ENCODE measurements at places on chromosomes 3 and 15.

DNA sequence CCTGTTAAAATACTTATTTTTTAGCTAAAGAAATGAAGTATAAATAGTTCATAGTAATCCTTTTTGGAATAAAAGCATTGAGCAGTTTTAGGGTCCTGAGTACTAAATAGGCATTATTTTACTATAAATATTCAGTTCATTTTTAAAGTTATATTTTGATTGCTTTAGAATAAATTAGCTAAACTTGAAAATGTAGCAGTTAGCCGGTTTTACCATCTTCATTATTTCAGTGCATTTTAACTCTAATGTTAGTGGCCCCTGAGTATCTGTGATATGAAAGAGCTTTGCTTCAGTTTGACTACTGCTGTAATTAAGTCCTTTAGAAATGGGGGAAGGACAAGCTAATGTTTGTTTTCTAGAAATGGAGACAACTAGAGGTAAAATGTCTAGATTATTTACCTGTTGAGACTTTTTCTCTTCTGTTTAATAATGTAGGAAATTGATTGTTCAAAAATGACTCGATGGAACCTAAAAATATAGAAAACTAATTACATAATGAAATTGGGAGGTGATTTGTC lies 3.6 kb downstream of the SMC4 start:
- no peak for DNase-seq

DNA sequence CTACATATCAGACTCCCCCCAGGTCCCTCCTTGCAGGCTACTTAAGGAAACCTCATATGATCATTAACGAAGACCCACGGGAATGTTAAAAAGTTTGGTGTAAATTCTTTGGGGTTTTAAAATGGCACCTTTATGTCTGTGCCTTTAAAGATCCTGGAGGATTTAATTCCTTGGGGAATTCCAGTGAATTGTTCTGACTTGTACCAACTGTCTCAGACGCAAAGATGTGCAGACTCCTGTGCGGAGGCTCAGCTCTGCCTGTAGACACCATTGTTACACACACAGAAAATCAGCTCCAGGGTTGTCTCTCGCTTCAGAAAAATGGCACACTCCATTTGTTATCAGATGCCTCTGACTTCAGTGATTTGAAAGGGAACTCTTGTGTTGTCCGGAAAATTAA lies 414.4 kb upstream of the CFAP20DC start:
- DNase-seq, result no peak

- no peak for DNase-seq
These were observed 2.0 kb downstream of the FOXP1 start for GRCh38 chr3:71581457-71582035.

- no peak for DNase-seq
These were observed 2.3 kb downstream of the PLXND1 start for GRCh38 chr3:129603991-129604749.

- no peak for DNase-seq
These were observed 6.7 kb upstream of the ACAD9 start for GRCh38 chr3:128872744-128873143.

- no peak for DNase-seq
These were observed 40.5 kb upstream of the PDZRN3 start for GRCh38 chr3:73665286-73665685.

DNA sequence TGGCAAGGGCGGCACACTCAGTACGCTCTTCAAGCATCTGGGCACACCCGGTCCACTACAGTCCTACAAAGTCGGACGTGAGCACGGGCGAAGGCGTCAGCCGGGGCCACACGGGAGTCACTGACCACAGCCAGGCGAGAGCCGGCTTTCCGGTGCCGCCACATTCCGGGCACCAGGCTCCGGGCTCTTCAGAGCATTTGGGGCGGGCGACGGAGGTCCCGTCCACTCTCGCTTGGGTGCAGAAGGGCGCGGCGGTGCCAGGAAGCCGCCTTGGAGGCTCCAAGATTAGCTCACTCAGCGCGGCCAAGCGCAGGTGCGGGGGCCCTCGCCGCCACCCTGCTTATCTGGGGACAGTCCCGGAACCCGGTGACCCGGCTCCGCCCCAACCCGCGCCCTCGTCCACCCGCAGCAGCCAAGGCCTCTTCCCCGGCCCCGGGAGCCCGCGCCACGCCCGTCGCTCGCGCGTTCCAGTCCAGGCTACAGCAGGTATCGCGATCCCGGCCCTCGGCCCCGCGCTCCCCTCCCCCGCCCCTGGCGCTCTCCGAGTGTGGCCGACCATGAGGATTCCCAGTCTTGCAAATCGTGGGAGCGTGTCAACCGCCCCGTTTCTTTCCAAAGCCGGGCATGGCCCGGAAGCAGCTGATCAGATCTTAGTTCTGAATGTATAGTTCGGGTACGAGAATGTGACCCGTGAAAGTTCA lies at the start of gene ADPRH:
TSS of gene ADPRH (plus strand) at position 127 of the 701 bp plus-strand sequence. CDS start 2,678 bp downstream, outside the sequence.
- DNase-seq, result peak; percentile 67

DNA sequence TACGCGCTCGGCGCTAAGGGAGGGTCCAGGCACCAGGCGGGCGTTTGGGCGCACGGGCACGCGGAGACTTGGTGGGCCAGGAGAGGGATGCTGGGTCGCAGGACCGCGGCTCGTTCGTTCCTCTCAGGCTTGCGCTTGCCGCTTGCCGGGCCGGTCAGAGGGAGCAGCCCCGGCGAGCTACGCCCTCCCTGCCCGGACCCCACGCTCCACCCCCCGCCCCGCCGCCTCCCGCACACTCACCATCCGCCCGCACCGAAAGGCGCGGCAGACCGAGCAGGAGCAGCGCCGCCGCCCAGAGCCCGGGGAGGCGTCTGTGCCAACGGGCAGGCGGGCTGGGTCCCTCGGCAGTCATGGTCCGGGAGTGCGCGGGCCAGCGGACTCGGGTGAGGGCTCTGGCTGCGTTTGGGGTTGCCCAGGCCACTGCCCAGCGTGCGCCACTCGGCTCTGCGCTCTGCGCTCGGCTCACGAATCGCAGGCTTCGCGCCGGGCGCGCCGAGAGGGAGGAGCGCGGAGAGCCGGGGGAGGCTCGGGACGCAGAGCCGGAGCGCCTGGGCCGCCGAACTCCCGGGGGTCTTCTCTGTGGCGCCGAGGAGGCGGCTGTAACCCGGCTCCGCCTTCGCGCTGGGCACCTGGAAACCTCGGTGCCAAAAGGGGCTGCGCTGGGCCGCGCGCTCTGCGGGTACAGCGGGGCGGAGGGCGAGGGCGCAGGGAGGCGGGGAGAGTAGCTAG lies at the start of gene SUSD5:
TSS of gene SUSD5 (minus strand) at position 365 of the 729 bp plus-strand sequence. CDS start at position 352, 13 bp downstream.
- DNase-seq, result peak; percentile 37

GRCh38 chr3:171986176-171986575 lies 53.2 kb upstream of the FNDC3B start:
- DNase-seq, result no peak

DNA sequence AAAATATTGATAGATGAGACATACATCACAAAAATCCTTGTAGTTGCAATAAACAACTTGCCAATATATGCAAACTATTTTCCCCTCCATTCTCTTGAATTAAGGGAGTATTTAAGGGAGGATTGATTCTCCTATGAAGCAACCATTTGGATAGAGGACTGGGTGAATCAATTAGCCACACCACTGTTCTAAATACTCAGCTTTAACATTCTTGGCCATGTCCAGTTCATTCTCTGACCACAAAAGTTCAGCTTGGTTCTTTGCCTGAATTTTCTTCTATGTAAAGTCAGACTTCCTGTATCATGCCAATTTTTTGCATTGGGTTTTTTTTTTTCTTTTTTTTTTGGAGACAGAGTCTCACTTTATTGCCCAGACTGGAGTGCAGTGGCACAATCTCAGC lies 15.8 kb upstream of the SEC11A start:
- no peak for DNase-seq

DNA sequence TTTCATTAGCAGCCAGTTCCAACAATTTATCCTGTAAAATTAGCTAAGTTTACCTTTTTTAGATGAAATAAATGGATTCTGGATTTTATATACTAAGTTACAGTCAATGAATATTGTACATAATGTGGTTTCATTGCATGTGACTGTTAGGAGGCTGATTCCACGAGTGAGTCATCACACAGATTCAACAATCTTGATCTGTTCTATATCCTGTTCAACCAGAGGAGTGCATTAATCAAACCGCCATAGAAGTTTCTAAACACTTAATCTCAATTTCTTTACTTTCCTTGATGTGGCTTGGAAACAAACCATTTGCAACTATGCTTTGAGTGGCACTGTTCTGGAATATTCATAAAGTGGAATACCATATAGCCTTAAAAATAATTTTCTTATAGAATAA lies 15.3 kb downstream of the DNAJC13 start:
- DNase-seq, result no peak

- DNase-seq, result peak; percentile 45
These were observed 150.8 kb upstream of the KCNMB2 start for GRCh38 chr3:178385280-178385952.

DNA sequence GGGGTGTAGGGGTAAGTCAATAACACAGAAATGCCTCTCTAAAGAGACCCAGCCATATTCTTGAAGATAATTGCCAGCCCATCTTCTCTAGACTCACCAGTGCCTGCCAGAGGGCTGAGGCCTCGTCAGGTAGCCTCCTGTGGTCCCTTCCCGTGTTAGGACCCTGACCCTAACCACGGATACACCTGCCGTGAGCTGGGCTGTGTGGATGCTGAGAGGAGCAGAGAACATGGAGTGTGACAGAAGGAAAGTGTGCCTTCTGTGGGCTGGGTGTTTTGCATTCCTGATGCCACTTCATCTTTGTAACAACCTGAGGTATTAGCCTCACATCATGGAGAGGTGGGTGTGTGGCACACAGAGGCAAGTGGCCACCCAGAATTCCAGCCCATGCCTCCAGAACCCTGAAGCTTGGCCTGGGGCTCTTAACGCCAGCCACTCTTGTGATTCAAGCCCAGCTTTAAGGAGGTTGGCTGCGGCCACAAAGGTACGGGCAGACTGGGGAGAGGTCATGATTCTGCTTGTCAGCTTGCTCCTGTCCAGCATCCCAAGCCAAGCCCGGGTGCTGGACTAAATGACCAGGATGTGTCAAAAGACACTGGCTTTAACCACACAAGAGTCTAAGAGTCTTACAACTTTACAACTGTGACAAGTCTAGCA lies 21.1 kb upstream of the ABTB1 start:
- no peak for DNase-seq

GRCh38 chr3:11140713-11141104 lies 13.6 kb upstream of the HRH1 start:
- DNase-seq, result no peak

- no peak for DNase-seq
These were observed 332.9 kb upstream of the RASGRP1 start for GRCh38 chr15:38897551-38897950.

- no peak for DNase-seq
These were observed 50.7 kb downstream of the LINGO1 start for GRCh38 chr15:77581896-77582569.

DNA sequence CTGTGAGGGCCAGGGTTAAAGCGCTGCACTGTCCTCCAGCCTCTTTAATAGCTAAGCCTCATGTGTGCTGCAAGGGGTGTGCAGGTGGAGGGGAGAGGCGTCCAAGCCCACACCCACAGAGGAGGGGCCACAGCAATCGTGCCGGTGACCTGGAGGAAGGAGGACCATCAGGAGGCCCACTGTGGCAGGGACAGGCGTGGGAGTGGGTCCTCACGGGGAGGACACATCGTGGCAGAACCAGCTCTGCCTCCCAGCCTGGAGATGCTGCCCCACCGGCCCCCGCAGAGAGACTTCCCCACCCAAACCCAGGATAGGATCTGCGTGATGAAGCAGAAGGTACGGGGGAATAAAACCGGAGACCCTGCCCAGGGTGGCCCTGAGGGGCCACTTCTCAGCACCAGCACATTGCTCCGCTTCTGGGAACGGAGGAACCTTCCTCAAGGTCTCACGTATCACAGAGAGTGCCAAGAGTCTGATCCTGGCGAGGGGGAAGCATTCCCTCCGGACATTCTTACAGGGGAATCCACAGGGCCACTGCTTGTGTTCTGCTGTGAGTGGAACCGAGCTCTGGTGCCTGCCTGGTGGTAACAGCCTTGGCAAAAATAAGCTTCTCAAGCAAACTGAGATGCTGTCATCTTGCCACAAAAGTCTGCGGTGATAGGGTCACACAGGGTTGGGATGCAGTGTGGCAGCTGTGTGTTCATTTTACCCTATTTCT lies 199.8 kb downstream of the XXYLT1 start:
- DNase-seq, result no peak

DNA sequence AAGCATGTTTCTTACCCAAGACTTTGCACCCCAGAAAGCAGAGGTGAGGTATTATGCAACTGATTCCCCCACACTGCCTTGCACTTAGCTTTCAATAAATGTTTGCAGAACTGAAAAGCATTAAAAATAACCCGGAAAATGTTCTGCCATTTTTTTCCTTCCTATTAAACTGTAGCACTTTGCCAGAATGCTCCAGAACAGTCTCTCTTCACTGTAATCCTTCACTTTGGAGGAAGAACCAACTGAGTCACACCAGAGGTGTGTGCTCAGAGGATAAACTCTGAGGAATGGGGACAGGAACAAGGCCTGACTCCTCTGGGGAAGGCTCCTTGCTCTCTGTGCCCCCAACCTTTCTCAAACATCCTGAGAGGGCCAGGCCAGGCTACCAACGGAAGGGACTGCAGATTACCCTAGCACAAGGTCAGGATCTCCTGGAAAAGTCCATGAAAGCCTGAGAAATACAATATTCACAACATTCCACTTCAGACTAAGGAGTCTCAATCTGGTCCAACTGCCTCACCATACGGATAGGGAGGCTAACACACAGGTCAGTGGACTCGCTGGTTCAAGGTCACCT lies 19.0 kb downstream of the ANP32A start:
- no peak for DNase-seq

- no peak for DNase-seq
These were observed 81.2 kb downstream of the SCAPER start for GRCh38 chr15:76823890-76824289.

DNA sequence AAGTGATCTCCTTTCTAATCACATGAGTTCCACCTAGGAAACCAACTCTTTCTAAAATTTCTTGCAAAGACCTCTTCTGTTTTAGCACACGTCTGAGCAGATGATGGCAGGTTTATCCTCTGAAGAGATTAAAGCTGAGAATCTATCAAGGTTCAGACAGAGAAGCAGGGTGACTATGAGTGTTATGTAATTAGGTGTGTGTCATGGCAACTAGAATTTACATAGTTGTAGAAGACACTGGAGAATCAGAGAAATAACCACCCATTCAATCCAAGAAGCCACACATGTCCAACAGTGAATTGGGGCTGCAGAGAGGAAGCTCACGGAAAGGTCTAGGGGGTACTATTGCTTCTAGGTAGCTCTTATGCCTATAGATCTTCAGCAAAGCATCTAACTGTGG lies 600.5 kb downstream of the PYDC2 start:
- DNase-seq, result no peak

DNA sequence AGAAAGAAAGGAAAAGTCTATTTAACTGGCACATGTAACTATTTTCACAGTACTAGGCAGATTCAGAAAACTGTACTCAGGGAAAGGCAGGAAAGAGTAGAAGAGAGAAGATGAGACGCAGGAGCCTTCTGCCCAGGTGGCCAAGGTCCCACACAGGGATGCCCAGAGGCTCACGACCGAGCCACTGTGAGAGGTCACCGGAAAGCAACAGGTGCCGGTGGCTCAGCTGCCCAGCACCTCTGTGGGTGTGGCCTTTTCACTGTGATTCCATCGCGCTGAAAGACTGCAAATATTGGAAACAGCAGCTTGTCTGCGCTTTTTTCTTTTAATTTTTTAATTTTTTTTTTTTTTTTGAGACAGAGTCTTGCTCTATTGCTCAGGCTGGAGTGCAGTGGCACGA lies 226.8 kb downstream of the OCA2 start:
- no peak for DNase-seq

GRCh38 chr15:57510647-57511046 lies 81.1 kb upstream of the MYZAP start:
- no peak for DNase-seq

GRCh38 chr3:53026382-53027162 lies 19.3 kb downstream of the SFMBT1 start:
- DNase-seq, result no peak
